ENCODE measurements at places on chromosomes 7 and 10.

DNA sequence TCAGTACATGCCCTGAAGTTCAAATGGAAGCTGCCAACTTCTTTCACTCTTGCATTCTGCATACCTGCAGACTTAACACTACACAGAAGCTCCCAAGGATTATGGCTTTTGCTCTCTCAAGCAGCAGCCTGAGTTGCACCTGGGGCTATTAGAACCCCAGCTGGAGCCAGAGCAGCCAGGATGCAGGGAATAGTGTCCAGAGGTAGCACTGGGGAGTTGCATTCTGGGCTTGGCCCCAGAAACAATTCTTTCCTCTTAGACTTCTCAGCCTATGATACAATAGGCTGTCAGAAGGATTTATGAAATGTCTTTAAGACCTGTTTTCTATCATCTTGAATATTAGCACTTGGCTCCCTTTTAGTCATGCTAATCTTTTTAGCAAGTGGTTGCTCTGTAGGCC is 886.7 kb upstream of the GHITM start:
- DNase-seq: no peak

DNA sequence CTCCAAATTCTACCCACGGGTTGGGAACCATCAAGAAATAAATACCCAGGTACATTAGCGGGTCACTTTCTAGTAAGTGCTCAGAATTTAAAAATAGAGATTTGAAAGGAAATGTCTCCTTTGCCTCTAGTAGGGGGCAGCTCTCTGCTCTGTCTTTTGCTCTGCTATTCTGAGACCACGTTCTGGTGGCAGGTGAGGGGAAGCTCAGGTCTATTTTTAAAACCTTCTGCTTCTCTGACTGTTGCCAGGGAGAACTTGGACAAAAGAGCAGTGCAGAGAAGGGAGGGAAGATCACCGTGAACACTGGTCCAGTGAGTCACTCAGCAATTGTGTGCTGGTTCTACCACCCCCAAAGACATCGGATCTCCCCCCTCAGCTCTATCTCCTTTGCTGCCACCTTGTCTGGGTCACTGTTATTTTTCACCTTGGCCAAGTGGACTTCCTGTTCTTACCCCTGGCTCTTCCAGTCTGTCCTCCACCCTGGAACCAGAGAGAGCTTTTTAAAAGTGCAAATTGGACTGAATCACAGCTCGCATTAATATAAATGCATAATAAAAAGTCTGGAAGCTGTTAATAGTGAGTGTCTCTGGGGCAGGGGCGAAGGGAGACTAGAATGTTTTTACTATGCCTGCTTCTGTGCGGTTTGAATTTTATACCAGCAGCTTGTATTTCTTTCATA is 72.4 kb upstream of the LOXL4 start:
- DNase-seq: no peak

GRCh38 chr10:84783386-84783785 is 455.0 kb downstream of the CCSER2 start:
- DNase-seq: peak; percentile 4

DNA sequence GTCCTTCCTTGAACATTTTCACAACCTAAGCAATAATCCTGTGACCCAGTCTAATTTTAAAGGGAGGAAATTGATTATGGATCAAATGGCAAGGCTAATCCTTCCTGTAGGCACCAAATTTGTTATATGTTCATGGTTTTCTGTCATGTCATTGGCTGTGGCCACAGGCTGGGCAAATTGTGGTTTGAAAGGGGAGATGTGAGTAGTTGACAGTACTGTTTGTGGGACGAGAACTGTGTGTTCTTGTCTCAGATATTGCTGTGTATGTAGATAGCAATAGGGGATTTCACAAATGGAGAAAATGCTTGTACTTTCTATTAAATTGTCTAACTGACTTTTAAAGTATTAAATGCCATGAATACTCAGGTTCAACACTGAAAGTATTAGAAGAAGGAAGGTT is 8.1 kb upstream of the PRKG1 start:
- no peak for DNase-seq

DNA sequence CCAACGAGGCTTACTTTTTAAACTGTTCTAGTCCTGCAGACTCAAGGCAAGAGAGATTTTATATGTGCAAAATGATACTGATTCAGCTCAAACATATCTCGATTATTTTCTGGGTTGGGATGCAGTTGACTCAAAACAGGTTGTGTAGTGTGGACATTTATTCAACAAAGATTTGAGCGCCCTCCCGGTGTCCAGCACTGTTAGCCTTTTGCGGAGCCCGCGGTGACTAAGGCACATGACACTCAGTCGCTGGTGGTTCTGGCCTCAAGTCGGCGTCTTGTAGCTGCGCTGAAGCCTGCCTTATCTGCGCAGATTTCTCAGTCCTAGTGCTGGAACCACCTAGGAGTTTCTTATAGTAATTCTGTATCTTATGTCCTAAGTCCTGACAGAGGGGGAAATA is 938 bp upstream of the CADPS2 start:
- DNase-seq: peak; percentile 72
